SJSA1 (cell line): ENCODE measurements at places on chromosomes 2 and 18.

DNA sequence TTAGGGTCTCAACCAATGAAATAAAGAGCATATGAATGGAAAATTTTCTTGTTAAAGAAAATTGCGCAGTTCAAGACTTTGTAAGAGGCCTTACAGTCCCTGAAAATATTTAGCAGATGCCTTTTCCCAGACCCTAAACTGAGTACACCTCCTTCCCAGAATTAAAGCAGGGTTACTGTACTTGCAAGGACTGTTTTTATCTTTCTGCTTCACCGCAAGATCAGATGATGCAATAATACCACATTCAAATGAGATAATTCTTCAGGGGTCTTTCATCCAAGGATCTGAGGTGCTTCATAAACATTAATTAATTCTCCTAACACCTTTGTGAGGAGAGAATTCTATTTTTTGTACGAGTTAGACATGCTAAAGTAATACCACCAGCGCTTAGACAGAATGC, 1071.8 kb upstream of the PIK3C3 start:
- no peak for DNase-seq

GRCh38 chr18:10514601-10515000, 11.2 kb upstream of the NAPG start:
- no peak for DNase-seq

DNA sequence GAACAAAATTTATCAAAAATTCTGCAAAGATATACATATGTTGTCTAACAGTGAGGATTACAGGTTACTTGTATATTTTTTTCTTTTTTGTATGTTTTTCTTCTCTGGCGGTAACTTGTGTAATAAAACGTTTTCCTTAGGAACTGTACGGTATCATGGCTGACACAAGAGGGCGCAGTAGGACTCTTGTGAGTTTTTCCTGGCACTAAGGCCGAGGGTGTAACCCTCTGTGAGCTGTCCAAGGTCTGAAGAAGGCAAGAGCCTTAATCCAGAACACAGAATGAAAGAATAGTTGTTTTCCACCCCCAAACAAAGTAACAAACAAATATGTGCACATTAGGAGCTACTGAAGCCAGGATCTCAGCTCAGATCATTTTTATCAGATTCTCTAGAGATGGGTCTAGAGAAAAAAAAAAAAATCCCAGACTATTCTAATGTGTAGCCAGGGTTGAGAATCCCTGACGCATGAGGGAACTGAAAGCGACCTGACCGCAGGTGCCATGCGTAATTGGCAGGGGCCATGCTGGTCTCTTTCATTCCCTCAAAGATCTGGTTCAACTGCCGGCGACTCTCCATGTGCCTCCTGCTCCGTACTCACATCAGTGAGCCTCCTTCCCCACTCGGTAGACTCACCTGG, 27.0 kb downstream of the TMEM200C start:
- peak; percentile 81 for DNase-seq

DNA sequence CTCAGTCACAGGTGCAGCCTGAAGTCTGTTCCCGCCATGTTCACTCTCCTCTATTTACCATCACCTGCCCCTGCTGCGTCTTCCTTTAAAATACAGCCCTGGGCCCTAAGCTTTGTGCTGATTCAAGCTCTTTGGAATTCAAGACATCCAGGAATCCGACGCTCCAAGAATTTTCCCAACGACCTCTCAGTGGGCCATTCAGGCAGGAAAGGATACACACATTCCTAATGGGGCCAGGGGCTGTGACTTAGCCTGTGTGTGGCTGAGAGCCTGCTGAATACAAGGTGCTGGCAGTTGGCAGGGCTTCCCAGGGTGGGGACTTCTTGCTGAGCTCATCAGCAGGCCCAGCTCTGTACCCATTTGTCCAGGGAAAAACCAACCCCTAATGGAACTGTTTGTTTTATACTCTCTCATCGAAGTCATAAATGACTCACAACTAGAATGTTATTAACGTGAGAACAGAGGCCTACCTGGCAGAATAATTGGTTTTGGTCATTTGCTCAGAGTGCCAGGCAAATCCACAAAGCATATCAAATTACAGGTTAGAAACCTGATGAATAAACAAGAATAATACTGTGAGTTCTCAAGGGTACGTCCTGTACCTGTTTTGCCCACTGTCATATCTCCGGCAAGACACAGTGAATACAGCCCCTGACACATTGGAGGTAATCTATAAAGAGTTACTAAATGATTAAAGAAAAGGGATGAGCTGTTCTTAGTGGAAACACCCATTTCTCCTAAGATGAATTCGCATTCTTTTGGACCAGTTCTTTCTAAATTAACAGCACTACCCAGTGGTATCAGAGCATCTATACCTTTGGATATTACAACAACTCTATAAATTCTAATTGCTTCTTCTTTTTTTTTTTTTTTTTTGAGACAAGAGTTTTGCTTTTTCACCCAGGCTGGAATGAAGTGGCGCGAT, 12.6 kb upstream of the KCMF1 start:
- DNase-seq, result peak; percentile 98

GRCh38 chr2:100291152-100291970, 30.9 kb downstream of the LONRF2 start:
- DNase-seq, result peak; percentile 86

- no peak for DNase-seq
These were observed 78.7 kb downstream of the RAB3GAP1 start for GRCh38 chr2:135130751-135131150.

GRCh38 chr2:54411801-54412354, 44.2 kb upstream of the SPTBN1 start:
- no peak for DNase-seq

GRCh38 chr18:72762515-72763122, 105.2 kb downstream of the NETO1 start:
- peak; percentile 18 for DNase-seq

DNA sequence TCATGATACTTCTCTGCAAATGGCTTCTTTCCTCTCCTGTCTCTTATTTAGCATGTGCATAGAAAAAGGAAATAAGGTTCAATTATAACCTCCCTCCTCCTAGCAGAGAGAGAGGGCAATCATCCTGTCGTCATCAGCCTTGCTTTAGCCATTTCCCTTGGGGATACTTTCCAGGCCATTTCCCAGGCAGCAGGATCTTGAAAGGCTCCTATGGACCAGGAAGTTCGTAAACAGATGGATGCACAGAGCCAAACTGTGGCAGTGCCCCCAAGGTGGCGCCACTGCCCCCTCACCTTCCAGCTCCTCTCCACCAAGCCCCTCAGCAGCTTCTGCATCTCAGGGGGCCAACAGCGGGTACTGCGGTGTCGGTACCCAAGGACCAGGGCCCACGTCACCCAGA, 157.4 kb downstream of the DTNA start:
- DNase-seq, result peak; percentile 21
